ENCODE measurements at places on chromosomes 1 and 21.

DNA sequence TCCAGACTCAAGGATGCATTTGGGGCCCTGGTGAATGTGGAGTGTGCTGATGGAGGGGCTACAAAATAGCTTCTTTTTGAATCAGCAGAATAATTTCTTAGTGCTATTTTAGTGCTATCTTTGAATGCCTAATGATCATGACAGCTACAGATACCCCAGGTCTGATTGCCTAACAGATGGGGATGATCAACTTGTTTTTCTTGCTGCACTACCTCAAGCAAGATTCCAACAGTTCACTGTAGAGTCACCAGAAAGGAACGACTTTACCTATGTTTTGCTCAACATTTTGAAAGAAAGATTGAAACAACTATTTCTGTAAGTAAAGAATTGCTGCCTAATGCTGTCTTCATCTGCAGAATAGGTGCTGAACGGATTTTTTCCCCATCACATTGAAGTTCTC is 42.6 kb upstream of the VAV3 start:
- DNase-seq: no peak

DNA sequence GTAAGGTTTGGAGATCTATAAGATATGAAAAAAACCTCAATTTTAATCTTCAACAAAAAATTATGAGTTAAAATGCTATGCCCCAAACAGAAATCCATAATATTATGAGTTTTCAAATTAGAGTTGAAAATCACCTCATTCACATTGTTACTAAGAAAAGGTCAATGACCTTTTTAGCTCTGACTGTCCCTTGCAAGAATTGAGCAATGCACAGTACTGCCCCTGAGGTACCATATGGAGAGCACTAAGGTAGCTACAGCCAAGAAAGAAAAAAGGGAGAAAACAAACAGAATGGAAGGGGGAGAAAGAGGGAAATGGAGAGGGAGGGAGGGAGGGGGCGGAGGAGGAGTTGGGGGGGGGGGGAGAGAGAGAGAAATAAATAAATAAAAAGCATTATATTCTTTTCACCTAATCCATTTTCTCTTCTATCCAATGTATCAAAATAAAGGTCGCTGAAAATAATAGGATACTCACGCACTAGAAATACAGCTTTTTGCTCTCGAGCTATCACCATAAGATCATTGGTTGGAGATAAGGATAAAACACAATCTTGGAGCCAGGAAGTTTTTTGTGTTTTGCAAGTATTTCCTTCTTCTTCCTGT is 58.8 kb downstream of the RAB3GAP2 start:
- no peak for DNase-seq

DNA sequence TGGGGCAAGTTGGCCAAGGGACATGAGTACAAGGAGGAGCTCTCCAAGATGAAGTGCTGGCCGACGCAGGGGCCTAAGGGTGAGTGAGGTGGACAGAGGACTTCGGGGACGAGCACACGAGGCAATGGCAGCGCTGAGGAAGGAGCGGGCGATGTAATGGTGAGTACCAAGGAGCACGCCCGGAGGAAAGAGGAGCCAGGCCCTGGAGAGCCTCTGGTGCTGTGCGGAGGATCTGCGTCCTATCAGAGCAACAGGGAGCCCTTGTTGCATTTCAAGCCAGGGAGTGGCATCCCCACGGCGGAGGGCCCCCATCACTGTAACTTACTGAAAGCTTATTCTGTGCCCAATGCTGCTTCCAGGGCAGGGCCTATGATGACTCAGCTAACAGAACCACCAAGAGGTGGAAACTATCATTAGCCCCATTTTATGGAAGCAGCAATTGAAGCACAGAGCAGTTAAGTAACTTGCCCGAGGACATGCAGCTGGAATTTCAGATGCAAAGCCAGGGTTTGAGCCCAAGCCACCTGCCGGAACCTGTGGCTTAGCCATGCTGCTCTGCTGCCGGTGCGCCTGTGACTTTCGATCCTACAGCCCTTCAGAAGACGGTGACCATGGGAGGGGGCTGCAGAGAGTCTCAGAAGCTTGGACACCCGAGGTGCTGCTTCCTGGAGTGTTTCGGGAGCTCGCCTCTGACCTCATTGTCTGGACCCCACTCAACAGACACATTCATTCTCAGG is 17.6 kb upstream of the AJAP1 start:
- no peak for DNase-seq

- no peak for DNase-seq
Observed at GRCh38 chr1:107132780-107133179, 8.1 kb upstream of the NTNG1 start.

DNA sequence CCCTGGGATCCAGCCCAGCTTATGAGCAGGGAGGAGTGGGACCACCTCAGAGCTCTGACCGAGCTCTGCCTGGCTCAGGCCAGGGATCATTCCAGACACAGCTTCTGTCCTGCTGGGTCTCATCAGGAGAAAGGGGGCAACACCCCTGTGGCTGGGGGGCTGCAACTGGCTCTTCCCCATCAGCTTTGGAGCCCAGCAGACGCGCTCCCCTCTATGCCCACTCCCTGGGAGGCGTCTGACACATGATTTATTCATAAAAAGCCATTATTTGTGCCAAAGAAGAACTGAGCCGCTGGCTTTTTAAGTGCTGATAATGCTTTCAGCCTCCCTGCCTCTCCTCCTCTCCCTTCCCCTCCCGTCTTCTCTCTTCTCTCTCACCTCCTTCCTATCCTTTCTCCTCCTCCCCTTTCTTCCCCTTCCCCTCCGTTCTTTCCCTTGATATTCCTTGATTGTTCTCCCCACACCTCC is 25.0 kb downstream of the FOXO6 start:
- DNase-seq: no peak

DNA sequence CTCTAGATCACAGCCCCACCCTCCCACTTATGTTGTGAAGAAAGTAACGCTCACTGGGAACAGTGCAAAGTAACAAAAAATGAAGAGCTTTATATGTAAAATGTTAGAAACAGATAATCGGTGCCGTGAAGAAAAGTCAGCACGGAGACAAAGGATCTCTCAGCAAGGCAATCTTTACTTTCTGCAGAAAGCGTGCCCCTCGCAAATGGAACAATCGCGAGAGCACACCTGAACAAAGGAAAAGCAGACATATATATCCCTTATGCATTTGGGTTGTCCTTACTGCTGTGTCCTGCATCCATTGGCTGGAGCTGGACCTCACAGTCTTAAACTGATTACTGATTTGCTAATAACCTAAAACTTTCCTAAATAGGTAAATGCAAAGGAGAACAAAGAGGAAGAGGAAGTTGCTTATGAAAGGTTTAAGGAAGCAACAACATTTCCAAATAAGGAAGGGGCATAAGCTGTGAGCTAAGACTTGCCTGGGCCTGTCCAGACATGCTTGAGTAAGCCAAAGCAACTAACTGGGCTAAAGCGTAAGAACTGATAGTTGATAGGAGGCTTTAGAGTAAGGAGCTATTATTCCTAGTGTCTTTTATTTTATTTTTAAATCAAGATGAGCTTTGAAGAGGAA is 89.7 kb downstream of the GTF2B start:
- no peak for DNase-seq

DNA sequence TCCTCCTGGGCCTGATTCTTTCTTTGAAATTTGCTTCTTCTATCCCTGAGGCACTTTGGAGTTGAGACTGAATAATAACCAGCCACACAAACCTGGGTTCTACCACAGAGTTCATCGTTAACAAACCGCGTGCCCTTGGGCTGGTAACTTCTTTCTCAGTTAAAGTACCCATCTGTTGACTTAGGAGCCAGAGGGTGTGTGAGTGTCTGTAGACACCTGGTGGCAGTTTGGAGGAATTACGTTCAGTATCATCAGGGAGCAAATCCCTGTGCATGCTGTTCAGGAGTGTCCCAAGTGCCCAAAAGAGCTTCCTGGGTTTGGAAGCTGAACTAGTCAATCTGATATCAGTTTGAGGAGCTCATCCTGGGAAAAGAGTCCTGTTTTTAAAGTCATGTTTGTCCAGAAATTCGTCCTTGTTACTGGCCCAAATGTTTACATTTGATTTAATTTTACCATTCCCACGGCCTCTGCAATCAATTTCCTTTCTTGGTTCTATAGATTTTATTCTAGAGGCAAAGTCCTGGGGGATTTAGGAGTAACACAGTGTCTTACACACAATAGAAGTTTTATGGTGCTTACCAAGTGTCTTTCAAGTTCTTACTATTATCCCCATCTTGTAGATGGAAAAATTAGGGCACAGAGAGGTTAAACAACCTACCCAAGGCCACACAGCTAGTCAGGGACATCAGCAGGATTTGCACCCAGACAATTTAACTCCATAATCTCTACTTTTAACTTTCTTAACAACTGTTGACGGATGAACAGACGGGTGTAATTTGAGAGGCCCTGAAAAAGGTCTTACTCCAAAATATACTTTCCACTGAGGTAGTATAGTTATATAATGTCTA is 26.7 kb upstream of the RPTN start:
- peak; percentile 52 for DNase-seq

DNA sequence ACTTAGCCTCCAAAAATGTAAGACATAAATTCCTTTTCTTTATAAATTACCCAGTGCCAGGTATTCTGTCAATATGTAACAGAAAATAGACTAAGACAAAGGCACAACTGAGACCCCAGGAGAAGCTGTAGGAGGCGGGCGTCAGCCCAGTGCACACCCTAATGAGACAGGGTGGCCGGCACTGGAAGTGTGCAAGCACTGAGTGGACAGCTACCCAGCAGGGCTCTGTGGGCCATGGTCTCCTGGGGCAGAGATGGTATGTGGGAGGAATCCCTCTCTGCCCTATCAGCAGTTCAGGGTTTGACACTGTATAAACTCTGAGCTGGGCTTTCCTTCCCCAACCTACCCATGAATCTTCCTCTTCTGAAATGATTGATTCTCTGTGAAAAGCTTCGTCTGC is 139.5 kb downstream of the GLIS1 start:
- DNase-seq: no peak

DNA sequence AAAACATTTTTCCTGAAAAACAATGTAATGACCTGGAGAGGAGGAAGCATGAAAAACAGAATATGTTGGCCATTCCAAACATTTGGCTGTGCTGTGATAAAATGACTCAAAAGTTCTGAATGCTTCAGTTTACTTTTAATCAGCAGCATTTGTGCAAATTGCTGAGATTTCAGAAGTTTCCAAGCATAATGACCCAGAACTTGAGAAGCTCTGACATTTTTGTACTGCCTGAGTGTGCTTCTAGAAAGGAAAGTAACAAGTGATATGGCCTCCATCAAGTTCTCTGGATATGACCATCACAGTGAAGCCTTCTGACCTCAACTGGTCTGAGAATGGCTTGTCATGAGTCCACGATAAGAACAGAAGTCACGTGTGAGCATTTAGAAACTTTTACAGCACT is 283.4 kb upstream of the ZRANB2 start:
- no peak for DNase-seq

DNA sequence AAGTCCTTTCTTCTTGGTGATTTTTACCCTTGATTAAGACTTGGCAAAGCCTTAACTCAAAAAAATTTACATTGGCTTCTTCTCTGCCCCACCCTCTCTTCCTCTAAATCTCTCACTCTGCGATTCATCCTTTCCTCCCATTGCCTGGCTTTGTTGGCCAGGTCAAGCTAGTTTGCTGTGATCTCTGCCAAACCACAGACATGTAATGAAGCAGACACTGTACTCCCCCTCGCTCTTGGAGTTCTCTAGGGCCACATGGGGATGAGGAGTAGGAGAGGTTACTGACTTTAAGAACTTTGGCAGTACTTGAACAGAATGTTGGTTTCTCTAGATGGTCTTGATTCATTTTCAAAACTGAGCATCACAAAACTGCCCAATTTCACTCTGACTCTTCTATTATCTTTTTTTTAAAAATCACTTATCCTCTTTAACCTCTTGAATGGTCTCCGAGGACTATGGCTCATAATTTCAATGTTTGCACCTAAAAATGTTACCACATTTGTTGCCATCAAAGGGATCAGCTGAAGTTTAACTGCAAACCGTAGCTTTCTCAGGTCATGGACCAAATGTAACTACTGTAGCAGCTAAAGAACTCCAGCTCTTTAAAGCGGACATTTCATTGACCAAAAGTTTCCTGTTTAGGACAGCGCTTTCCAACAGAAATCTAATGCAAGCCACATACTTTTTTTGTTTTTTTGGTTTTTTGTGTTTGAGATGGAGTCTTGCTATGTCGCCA is 62.7 kb upstream of the IPO9 start:
- no peak for DNase-seq

DNA sequence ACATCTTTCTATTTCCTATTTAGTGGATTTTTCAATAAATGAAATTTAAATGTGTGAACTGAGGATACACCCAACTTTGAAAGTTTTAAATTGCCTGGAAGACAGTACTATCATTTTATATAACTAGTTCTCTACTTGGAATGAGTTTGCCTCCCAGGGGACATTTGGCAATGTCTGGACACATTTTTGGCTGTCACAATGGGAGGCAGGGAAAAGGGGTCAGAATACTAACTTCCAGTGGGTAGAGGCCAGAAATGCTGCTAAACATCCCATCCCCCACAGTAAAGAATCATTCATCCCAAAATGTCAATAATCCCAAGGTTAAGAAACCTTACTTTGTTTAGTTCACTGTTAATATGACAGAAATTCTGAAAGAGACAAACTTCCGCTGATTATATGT is 13.2 kb upstream of the NRAS start:
- no peak for DNase-seq

DNA sequence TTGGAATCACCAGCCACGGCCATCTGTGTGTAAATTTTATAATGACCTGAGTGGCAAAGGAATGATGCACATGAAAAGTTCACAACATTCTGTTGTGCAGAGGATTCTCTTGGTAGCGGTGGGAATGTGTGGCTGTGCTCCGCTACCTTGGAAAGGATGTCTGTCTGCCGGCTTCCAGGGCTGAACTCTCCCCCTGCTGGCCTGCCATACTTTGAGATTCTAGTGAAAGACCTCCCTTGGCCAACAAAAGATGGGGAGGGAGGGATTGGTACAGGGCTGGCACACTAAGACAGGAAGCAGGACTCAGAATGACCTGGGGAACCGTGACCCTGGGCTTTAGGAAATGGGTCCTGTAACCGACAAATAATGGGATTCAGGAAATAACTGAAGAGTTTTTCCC is 194.5 kb upstream of the PLD5 start:
- DNase-seq: no peak

DNA sequence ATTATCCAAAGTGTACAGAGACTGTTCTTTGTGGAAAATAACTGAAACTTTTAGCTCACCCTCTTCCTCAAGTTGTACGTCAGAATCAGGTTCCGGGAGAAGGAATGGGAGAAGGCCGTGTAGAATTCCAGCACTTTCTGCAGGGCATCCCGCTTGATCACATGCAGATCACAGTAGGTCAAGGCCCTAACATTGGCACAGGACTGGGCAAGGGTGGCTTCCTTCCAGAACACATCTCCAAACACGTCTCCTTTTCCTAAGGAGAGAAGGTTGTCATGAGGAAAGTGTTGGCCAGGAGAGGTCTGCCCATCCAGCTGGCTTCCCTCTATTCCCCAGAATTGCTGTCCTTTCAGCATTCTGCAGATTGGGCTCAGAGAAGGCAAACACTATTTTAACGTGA is 358.7 kb downstream of the KCNH1 start:
- no peak for DNase-seq
